ENCODE measurements at places on chromosomes 7 and 10. TPM values are rescaled to one million over a fixed set of nuclear protein-coding genes. Genes with fewer than 3 reads are reported as not detected.

The AFAP1L2 gene
- 0.77 TPM for total RNA-seq

The SLC13A4 gene
- total RNA-seq = 0.50 TPM

The TMEM229A gene
- total RNA-seq = not detected

DNA sequence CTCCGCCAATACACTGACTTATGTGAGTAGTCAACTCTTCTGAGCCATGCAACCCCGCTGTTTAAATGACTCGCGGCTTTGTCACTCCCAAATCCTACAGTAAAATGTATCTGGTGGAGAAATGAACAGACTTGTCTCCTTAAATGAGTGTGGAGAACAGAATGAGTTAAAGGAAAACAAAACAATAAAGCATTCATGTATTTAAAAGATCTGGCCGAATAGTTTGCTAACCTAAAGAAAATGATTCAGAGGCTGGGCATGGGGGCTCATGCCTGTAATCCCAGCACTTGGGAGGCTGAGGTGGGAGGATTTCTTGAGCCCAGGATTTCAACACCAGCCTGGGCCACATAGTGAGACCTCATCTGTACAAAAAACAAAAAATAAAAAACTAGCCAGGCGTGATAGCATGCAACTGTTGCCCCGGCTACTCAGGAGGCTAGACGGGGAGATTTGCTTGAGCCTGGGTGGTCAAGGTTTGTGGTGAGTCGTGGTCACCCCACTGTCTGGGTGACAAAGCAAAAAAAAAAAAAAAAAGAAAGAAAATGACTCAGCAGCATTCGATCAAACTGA, 86.5 kb upstream of the PFKP start:
- H3K27me3 ChIP-seq = no peaks in the 10 kb centered on the region
- no peaks in the 10 kb centered on the region for H3K36me3 ChIP-seq
- no peak overlapping the region for H3K4me3 ChIP-seq
- H3K4me1 ChIP-seq = no peaks in the 10 kb centered on the region
- peak; percentile 78 for DNase-seq
- peak overlapping the region; percentile 14 for H3K27ac ChIP-seq

DNA sequence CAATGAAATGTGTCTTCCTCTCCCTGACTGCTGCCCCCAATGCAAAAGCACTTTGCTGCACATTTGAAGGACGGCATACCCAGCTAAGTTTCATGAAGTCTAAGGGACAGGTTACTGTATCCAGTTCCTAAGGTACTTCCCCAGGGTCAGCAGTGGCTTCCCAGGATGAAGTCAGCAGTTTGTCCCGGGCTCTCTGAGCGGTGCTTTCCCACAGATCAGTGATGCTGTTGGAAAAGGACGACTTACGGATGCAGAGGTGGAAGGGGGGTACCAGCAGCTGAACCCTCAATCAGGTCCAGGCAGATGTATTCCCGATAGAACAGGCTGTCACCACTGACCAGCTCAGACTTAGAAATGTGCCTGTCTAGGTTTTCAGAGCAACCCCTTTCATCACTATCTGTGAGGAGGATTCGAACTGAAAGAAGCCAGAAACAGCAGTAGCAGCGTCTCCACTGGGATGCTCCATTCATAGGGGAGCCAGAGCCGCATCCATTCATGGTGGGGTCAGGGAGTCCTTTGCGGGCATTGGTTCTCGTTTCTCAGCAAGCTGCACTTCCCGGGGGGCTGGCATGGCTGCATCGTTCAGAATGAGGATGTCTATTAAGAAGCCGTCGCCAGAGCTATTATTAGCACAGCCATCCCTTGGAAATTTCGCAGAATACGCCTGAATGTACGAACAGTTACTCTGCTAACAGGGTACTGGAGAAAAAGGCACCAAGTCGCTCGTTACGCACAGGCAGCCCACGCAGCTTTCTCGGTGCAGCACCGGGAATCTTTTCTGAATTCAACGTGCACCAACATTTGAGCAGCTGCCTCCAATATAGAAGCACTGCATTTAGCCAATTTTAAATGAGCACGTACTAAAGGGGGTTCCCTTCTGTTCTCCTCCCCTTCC, 303.7 kb downstream of the PRPF18 start:
- no peaks in the 10 kb centered on the region for H3K27me3 ChIP-seq
- peaks cover 5% of the 10 kb centered on the region for H3K4me1 ChIP-seq
- peak; percentile 63 for DNase-seq
- peak overlapping the region; percentile 69 for H3K27ac ChIP-seq

- H3K36me3 ChIP-seq = peaks cover 2% of the 10 kb centered on the region
- no peak for DNase-seq
- H3K4me3 ChIP-seq = no peak overlapping the region
Measured at GRCh38 chr7:24784277-24784676, 27.0 kb upstream of the GSDME start.

DNA sequence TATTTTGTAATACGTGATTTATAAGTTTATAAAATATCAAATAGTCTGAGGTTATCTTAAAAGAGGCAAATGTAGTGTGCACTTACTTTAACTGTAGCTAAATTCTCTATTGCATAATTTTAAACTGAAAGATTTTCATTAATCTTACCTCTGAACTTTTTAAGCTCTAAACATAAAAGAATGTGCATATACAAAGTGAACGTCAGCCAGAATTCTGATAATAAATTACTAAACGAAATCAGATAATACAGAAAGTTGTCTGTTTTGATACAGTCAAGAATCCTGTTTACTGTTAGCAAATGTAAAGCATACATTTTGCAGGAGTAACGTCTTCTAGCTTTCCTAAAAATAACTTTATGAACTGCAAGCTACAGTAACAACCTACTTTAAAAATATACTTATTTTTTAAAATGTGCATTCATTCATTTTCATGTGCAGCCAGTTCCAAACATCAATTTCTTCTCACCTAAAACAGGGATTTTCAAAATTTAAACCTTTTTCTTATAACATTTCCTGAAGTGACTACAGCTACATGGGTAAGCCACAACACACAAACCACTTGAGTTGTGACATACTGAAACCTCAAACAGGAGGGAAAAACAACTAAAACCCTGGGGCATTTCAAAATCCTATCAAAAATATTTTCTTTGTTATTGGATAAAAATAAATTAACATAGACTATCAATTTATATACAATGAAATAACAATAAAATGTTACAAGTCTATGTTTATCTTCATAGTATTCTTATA, 92.7 kb downstream of the RNLS start:
- no peaks in the 10 kb centered on the region for H3K36me3 ChIP-seq
- H3K4me3 ChIP-seq = no peak overlapping the region
- H3K4me1 ChIP-seq = no peaks in the 10 kb centered on the region
- no peak overlapping the region for H3K27ac ChIP-seq
- no peaks in the 10 kb centered on the region for H3K27me3 ChIP-seq

DNA sequence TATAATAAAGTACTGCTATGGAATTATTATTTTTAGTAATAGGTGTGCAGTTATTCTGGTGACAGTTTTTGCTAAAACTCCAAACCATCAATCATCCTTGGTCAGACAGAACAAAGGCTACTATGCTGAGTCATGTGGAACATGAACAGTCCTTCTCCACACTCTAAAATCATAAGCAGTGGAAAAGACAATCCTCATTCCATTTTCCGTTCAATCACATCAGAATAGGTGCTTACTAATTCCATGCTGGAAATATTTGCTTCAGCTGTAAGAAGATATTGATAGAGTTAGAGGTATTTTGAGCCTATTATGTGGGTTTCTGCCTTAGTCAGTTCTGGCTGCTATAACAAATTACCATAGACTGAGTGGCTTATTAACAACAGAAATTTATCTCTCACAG, 82.9 kb downstream of the FAM13C start:
- no peak for DNase-seq
- no peaks in the 10 kb centered on the region for H3K27me3 ChIP-seq
- no peaks in the 10 kb centered on the region for H3K4me1 ChIP-seq
- H3K4me3 ChIP-seq = no peak overlapping the region
- no peak overlapping the region for H3K27ac ChIP-seq

GRCh38 chr10:104321226-104321625, 17.0 kb downstream of the ITPRIP start:
- H3K4me3 ChIP-seq = no peak overlapping the region
- peaks cover 6% of the 10 kb centered on the region for H3K36me3 ChIP-seq
- DNase-seq = no peak
- H3K27me3 ChIP-seq = no peaks in the 10 kb centered on the region
- no peak overlapping the region for H3K27ac ChIP-seq

DNA sequence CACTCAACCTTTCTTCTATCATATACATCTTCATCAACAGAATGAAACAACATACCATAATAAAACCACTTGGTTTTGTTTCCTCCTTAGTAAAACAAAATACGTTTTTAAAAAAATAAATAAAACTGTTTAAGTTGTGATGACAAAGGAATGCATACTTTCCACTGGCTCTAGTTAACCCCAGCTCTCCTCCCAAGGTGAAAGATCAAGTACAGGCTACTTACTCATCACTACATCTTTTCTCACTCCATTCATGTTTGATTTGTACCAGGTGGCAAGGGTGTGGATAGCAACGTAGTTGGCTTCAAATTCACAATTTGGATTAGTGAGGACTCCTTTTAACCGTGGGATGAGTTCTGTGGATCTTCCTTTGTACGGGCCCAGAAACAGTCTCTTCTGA, 14.7 kb downstream of the OGA start:
- H3K27me3 ChIP-seq = no peaks in the 10 kb centered on the region
- no peaks in the 10 kb centered on the region for H3K4me1 ChIP-seq
- no peak overlapping the region for H3K4me3 ChIP-seq
- peaks cover 15% of the 10 kb centered on the region for H3K36me3 ChIP-seq
- H3K27ac ChIP-seq = no peak overlapping the region

DNA sequence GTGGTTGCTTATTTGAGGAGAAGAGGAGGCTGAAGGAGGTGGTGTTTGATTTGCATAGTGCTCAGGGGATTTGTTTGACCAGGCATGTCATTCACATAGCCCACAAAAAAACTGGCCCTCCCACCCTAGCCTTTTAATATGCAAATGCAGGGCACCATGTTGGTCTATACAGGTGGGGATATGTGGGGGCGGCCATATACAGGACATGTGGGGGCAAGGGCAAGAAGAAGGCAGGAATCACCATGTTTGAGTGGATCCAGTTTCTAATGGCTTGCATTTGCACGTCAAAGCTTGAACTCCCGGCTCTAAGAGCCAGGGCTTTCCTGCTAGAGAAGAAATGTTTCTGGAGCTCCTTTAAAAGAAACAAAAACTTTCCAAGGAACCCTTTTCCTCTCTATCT, 541.0 kb downstream of the ZWINT start:
- no peaks in the 10 kb centered on the region for H3K27me3 ChIP-seq
- no peaks in the 10 kb centered on the region for H3K36me3 ChIP-seq
- H3K4me3 ChIP-seq = no peak overlapping the region
- DNase-seq = no peak
- H3K4me1 ChIP-seq = no peaks in the 10 kb centered on the region

- H3K4me1 ChIP-seq = no peaks in the 10 kb centered on the region
- no peak for DNase-seq
- no peak overlapping the region for H3K4me3 ChIP-seq
- no peaks in the 10 kb centered on the region for H3K36me3 ChIP-seq
Measured at GRCh38 chr7:8305625-8306388, 43.8 kb upstream of the ICA1 start.

Data from fibroblast of lung (primary cell).